Right kidney (tissue), 9 donors: ENCODE measurements at places on chromosomes 7 and 10.

DNA sequence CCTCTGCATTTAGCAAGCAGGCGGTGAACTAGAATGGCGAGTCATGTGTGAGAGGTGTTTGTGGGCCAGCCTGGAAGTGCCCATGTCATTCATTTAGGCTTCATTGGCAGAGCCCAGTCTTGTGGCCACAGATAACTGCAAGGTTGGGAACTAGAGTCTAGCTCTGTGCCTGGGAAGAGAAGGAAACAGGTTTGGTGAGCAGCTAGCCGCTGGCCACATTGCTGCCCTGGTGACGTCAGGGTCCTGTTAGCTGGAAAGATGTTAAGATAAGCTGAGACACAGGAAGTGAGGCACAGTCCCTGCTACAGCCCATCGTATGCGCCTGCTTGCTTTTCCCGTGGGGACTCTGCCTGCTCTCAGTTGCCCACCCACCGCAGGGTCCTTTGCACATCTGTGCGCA, 185.5 kb downstream of the CAMK1D start:
- DNase-seq, result no peak

DNA sequence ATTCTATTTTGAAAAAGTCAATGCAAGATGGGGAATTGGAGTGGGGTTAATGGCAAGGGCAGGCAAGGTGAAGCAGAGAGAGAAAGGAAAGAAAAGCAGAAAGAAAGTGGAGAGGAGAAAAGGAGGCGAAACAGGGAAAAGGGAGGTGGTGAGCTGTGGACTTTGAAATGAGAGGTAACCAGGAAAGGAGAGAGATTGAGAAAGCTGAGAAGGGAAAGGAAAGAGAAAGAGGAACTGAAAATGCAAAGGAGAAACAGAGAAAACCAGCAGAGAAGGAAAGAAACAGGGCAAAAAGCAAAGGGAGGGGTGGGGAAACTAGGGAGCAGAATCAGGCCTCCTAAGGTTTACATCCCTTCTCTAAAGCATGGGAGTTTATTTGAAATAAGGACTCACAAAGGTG, 72.5 kb upstream of the TPK1 start:
- DNase-seq, result no peak

GRCh38 chr7:157016352-157017041, 6.0 kb upstream of the MNX1 start:
- no peak for DNase-seq

GRCh38 chr7:105799006-105799405, 77.4 kb downstream of the ATXN7L1 start:
- DNase-seq, result no peak

- DNase-seq, result no peak
Observed at GRCh38 chr10:32582946-32583345, 137.0 kb downstream of the CCDC7 start.

- DNase-seq, result no peak
Observed at GRCh38 chr7:6350433-6351058, 78.1 kb upstream of the CYTH3 start.

- no peak for DNase-seq
Observed at GRCh38 chr10:119416855-119417254, 125.7 kb downstream of the RGS10 start.

- no peak for DNase-seq
Observed at GRCh38 chr7:111499027-111499426, 63.3 kb downstream of the IMMP2L start.

DNA sequence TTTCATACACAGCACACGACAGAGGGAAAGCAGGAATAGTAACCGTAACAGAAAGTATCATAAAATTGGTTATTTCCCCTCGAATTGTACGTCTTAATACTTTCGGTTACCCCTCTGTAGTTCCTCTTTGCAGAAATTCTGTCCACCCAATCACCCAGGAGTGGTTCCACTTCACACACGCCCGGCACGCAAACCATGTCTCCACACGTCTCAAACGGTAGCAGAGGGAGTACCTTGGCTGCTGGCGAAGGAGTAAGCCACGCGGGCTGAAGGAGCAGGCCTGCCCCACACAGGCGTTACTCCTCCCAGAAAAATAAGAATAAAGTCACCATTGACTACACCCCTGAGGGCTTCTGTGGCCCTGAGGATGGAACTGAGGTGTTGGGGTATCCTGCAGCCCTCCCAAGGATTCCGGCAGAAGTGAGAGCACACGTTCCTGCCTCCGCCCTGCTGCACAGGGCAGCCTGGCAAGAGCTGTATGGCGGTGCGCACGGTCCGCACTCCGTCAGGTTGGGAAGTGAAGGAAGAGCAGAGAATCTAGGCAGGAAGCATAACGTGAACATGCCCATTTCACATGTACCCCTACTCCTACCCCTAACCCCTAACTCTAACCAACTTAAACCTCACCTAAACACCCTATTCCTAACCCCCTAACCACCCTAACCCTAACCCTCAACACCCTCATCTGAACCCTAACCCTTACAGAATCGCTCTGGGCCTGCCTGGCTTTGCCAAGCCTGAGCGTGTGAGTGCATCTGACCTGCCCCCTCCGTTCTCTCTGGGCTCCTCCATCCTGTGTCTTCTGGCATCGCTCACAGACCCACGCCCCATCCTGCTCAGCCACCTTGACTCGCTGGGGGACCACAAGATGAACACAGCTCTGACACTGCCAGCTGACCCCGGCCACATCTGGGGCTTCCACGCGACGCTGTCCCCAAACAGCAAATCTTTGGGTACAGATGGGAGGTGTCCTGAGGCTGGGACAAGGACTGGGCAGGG, 18.2 kb downstream of the GPR146 start:
- DNase-seq, result no peak

DNA sequence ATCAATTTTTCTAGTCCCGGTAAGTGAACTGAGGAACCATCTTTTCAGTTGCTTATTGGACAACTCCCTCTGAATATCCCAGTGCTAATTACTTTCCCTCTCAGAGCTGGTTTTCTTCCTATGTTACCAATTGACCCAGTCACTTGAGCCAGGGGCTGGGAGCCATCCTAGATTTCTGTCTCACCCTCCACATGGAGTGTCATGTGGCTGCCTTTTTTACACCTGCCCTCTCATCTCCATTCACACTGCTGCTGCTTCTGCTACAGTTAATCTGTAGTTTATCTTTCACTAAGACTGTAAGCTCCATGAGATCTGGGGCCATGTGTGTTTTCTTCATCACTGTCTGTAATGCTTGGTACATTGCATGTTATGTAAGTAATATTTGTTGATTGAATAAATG, 35.8 kb downstream of the VCL start:
- no peak for DNase-seq

DNA sequence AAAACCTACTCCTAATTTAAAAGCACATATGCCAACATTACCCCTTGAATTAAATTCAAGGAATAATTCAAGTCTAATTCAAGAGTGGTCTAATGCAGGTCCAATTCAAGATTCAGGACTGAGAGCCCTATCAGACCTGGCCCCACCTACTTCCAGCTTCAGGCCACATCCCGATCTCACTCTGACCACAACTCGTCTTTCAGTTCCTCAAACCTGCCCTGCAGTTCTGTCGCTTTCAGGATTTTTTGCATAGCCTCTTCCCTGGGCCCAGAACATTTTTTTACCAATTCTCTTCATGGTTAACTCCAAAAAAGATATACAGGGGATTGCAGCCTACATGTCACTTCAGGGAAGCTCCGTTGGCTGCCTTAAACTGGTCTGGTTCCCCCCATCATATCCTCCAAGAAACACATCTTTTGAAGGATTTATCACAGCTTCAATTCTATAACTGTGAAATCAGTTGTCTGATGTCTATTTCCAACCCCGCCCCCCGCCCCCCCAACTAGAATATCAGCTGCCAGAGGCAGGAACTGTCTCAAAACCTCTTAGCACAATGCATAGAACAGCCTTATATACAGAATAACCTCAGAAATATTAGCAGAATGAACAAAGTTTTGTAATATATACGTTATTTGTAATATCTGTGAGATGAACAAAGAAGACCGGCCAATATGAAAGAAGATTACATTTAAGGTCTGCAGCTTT, 20.8 kb downstream of the CCDC6 start:
- no peak for DNase-seq

DNA sequence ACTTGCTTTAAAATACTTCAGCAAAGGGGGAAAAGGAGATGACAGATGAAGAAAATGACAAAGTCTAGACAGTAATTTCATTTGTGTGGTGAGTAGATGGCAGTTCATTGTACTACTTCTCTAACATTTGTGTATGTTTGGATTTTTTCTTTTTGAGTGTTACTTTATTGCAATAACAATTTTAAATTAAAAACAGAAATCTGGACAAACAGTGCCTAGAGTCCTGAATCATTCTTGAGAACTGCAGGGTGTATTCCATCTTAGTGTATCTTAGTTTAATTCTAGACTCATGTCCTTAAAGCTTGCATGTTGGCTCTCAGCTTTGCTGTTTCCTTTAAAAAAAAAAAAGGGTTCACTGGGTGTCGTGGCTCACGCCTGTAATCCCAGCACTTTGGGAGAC, 31.1 kb downstream of the HOXA1 start:
- DNase-seq, result no peak
